ENCODE measurements at places on chromosomes 3 and 15. TPM values are rescaled to one million over a fixed set of nuclear protein-coding genes. Genes with fewer than 3 reads are reported as not detected.

Gene STRA6
- not detected for total RNA-seq

Gene ARGFX
- total RNA-seq: not detected

Gene CCNDBP1
- total RNA-seq: 103 TPM

Gene UROC1
- not detected for total RNA-seq

Gene MST1R
- 1.5 TPM for total RNA-seq

Gene TTLL13
- 0.58 TPM for total RNA-seq

Gene SSUH2
- total RNA-seq: not detected

Gene CFAP91
- total RNA-seq: not detected

Gene ERICH6
- total RNA-seq: 0.38 TPM

Gene ANXA2
- 566 TPM for total RNA-seq

Gene TIGIT
- total RNA-seq: 30.4 TPM

Gene OR5K2
- total RNA-seq: not detected

Gene CLDN1
- total RNA-seq: not detected

Gene TLR9
- 0.55 TPM for total RNA-seq

Gene CHRM5
- total RNA-seq: not detected

Gene IGF2BP2
- 0.40 TPM for total RNA-seq

Gene PRKAR2A
- 28.3 TPM for total RNA-seq

Gene IQCH
- total RNA-seq: 0.78 TPM

Gene FBXW12
- not detected for total RNA-seq

Gene KNG1
- not detected for total RNA-seq

Measured in activated CD4-positive, alpha-beta memory T cell treated with anti-CD3 and anti-CD28 coated beads, Interleukin-2, amount 10 ng/mL, durations not matched to agents 7 days and 5 days (primary cell).